ENCODE measurements at places on chromosomes 7 and 10. TPM values are rescaled to one million over a fixed set of nuclear protein-coding genes. Genes with fewer than 3 reads are reported as not detected.

The PLXDC2 gene
- 51.4 TPM for total RNA-seq

The NUP205 gene
- 39.2 TPM for total RNA-seq

The CAMK2B gene
- total RNA-seq: 1.3 TPM

The TBL2 gene
- total RNA-seq: 60.9 TPM

The CLDN4 gene
- total RNA-seq: 0.13 TPM

The HSPA12A gene
- 5.9 TPM for total RNA-seq
